Regular cardiac myocyte (primary cell): ENCODE measurements at places on chromosomes 3 and 15. TPM values are rescaled to one million over a fixed set of nuclear protein-coding genes. Genes with fewer than 3 reads are reported as not detected.

Gene GRK7
- total RNA-seq, result not detected in 2 replicates

Gene RBM15B
- total RNA-seq, result 21.7 and 38.9 TPM in 2 replicates

Gene GUCA1C
- total RNA-seq, result not detected in 2 replicates

Gene C3orf49
- not detected in 2 replicates for total RNA-seq

Gene POLR2M
- total RNA-seq, result 139 and 319 TPM in 2 replicates

Gene NEK10
- 15.9 and 27.6 TPM in 2 replicates for total RNA-seq

Gene GALK2
- total RNA-seq, result 64.2 and 141 TPM in 2 replicates

Gene OR5K2
- not detected in 2 replicates for total RNA-seq

Gene ZCWPW2
- total RNA-seq, result 0.38 and 1.4 TPM in 2 replicates

Gene HTR3E
- not detected in 2 replicates for total RNA-seq

Gene DPPA4
- under 0.01 TPM in 1 of 2 replicates, not detected in the other for total RNA-seq

Gene GNAT1
- total RNA-seq, result not detected in 2 replicates

Gene ITPKA
- 0.28 and 1.2 TPM in 2 replicates for total RNA-seq

Gene NCEH1
- 19.2 and 53.1 TPM in 2 replicates for total RNA-seq

Gene QARS1
- 264 and 270 TPM in 2 replicates for total RNA-seq

Gene LSMEM2
- total RNA-seq, result under 0.01 TPM in 1 of 2 replicates, not detected in the other

Gene NR1I2
- 0.28 TPM in 1 of 2 replicates, not detected in the other for total RNA-seq

Gene KNL1
- 2.5 and 24.7 TPM in 2 replicates for total RNA-seq

Gene ALS2CL
- 1.2 and 3.7 TPM in 2 replicates for total RNA-seq

Gene PTH1R
- 0.38 and 0.85 TPM in 2 replicates for total RNA-seq

Gene CCDC9B
- 16.9 and 18.0 TPM in 2 replicates for total RNA-seq

Gene DIS3L
- total RNA-seq, result 15.0 and 24.5 TPM in 2 replicates

Gene PLSCR5
- total RNA-seq, result not detected in 2 replicates

Gene ARPP21
- total RNA-seq, result 2.0 and 6.5 TPM in 2 replicates

Gene DUOXA2
- not detected in 2 replicates for total RNA-seq

Gene ROPN1B
- total RNA-seq, result not detected in 2 replicates

Gene SLC9A9
- total RNA-seq, result 2.7 and 6.5 TPM in 2 replicates

Gene ENTPD3
- 0.19 and 0.28 TPM in 2 replicates for total RNA-seq

Gene TERC
- total RNA-seq, result 199 and 580 TPM in 2 replicates

Gene RTP1
- total RNA-seq, result under 0.01 TPM in 1 of 2 replicates, not detected in the other

Gene CPEB1
- 5.2 and 13.8 TPM in 2 replicates for total RNA-seq

Gene WDR93
- under 0.01 TPM in 1 of 2 replicates, not detected in the other for total RNA-seq
